Transverse colon (tissue), 4 donors: ENCODE measurements at places on chromosomes 3 and 15. TPM values are rescaled to one million over a fixed set of nuclear protein-coding genes. Genes with fewer than 3 reads are reported as not detected.

KLHL6 gene
- 3.4 TPM for total RNA-seq

GRCh38 chr3:128991355-128991895, 2.5 kb downstream of the CFAP92 start:
- H3K27ac ChIP-seq: no peak overlapping the region
- no peaks in the 10 kb centered on the region for H3K36me3 ChIP-seq
- no peak overlapping the region for H3K4me3 ChIP-seq
- no peak for DNase-seq
- H3K27me3 ChIP-seq: peaks cover 11% of the 10 kb centered on the region
- peaks cover 14% of the 10 kb centered on the region for H3K4me1 ChIP-seq

DNA sequence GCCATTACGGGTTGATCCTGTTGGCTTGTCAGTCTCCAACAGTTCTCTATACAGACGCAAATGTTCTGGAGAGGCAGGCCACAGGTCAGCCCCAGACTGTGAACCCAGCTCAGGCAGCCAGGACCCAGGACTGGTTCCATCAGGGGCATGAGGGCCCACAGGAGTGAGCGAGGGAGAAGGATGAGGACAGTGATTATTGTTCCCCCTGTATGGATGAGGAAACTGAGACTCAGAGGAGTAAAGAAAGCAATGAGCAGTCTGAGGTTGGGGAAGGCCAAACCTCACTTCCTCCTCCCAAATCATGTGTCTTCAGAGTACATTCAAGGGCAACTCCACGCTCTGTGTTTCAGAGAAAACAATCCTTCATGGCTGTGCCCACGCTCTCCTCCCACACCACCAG, 121.9 kb downstream of the RPLP1 start:
- H3K27ac ChIP-seq: no peak overlapping the region
- no peaks in the 10 kb centered on the region for H3K27me3 ChIP-seq
- peaks cover 34% of the 10 kb centered on the region for H3K4me1 ChIP-seq
- H3K4me3 ChIP-seq: no peak overlapping the region
- no peak for DNase-seq

GRCh38 chr15:83694536-83694935, 40.6 kb downstream of the ADAMTSL3 start:
- H3K4me1 ChIP-seq: peaks cover 16% of the 10 kb centered on the region
- H3K4me3 ChIP-seq: no peak overlapping the region
- DNase-seq: no peak
- no peaks in the 10 kb centered on the region for H3K27me3 ChIP-seq
- no peaks in the 10 kb centered on the region for H3K36me3 ChIP-seq

GRCh38 chr3:181009225-181009624, 19.7 kb upstream of the DNAJC19 start:
- no peak overlapping the region for H3K27ac ChIP-seq
- H3K4me1 ChIP-seq: no peaks in the 10 kb centered on the region
- H3K27me3 ChIP-seq: no peaks in the 10 kb centered on the region

MRPS11 gene
- 47.8 TPM for total RNA-seq

- H3K27ac ChIP-seq: no peak overlapping the region
- H3K4me3 ChIP-seq: no peak overlapping the region
These were observed 30.2 kb upstream of the HCLS1 start for GRCh38 chr3:121690777-121691405.

- H3K27ac ChIP-seq: no peak overlapping the region
- H3K36me3 ChIP-seq: no peaks in the 10 kb centered on the region
- no peak overlapping the region for H3K4me3 ChIP-seq
- no peaks in the 10 kb centered on the region for H3K4me1 ChIP-seq
These were observed 10.9 kb upstream of the PIGZ start for GRCh38 chr3:196979545-196979944.

DNA sequence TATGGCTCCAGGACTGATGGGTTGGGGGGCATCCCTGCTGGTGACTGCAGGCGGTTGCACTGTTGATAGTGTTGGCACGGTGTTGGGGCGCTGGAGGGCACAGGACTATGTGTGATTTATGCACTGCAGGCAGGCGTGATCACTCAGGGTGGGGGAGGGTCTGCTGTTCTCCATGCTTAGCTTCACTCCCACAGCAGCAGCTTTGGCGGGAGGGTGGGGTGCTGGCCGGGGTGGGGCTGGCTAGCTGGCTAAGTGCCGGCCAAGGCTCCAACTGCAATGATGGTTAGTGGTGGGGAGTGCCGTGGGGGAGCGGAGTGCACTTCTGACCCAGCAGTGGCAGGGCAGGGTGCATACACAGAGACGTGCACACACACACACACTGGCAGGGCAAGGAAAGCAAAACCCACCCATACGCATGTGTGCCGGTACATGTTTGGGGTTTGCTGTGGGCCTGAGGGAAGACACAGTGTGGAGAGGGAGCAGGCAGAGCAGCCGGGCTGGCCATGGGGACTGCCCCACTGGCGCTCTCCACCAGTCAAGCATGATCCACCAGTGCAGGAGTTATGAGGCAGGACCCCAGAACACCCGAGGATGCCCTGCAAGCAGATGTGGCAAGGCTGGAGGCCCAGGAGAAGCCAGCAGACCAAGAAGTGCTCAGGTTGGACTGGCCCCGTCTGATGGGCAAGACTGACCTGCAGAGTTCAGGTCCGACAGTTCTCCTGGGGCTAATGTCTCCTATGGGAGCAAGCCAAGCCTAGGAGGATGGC, 16.5 kb upstream of the FGF7 start:
- no peak for DNase-seq
- no peak overlapping the region for H3K4me3 ChIP-seq
- no peaks in the 10 kb centered on the region for H3K4me1 ChIP-seq
- H3K27me3 ChIP-seq: no peaks in the 10 kb centered on the region
- H3K27ac ChIP-seq: no peak overlapping the region
- no peaks in the 10 kb centered on the region for H3K36me3 ChIP-seq

DNA sequence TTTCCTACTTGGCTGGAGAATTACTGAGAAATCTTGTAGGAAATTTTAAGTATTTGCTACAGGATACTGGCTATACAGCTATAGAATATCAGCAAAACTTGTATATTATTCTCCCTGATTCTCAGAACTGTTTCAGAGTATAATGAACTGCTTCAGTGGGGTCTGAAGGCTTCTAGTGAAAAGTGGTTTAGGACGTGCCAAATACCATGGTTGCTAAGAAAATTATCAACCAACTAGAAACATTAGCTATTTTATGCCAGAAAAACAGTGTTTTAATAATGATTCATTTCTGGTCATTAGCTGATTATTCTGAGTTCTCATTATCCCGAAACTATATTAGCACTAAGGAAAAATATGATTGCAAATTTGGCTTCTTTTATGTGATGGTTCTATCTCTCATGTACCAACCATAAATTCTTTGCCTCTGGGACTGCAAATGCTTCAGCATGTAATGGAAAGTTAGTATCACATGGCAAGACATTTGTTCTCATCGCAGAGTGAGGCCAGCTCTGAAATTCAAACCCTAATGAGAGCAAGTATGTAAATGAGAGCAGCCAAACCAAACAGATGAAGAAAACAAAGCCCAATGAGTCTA, 11.0 kb upstream of the TSC22D2 start:
- no peak overlapping the region for H3K4me3 ChIP-seq
- no peak for DNase-seq
- no peaks in the 10 kb centered on the region for H3K27me3 ChIP-seq
- H3K36me3 ChIP-seq: no peaks in the 10 kb centered on the region
- H3K27ac ChIP-seq: no peak overlapping the region

UPK1B gene
- total RNA-seq: not detected

AHSG gene
- total RNA-seq: not detected

FEZF2 gene
- not detected for total RNA-seq

GRCh38 chr3:42752441-42752840, 20.6 kb downstream of the CCDC13 start:
- H3K4me3 ChIP-seq: no peak overlapping the region
- H3K4me1 ChIP-seq: peaks cover 5% of the 10 kb centered on the region
- H3K36me3 ChIP-seq: no peaks in the 10 kb centered on the region
- H3K27me3 ChIP-seq: no peaks in the 10 kb centered on the region
- H3K27ac ChIP-seq: no peak overlapping the region

DNA sequence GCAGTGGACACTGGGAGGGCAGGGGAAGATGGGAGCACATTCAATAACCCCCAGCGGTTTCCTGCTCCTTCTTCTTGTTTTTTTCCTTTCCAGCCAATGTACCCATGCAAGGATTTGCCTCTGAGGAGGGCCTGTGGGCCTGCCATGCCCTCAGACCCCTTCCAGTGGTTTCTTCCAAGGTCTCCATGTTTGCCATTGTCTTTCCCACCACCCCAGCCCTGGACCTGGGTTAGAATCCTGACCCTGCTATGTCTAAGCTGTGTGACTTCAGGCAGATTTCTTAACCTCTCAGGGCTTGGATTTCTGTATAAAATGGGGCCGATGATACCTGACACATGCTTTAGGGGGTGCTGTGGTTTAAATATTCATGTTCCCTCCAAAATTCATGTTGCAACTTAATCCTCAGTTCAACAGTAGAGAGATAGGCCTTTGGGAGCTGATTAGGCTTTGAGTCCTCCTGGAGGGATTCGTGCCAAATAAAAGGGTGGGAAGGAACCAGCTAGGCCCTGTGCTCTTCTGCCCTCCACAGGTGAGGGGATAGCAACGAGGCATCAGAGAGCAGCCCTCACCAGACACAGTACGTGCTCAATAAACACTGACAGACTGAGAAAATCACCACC, 46.3 kb upstream of the FLNB start:
- no peak for DNase-seq
- peaks cover 14% of the 10 kb centered on the region for H3K4me1 ChIP-seq
- peak overlapping the region; percentile 81 for H3K27ac ChIP-seq
- no peak overlapping the region for H3K4me3 ChIP-seq
- H3K27me3 ChIP-seq: no peaks in the 10 kb centered on the region

EPHB3 gene
- 6.3 TPM for total RNA-seq

DNA sequence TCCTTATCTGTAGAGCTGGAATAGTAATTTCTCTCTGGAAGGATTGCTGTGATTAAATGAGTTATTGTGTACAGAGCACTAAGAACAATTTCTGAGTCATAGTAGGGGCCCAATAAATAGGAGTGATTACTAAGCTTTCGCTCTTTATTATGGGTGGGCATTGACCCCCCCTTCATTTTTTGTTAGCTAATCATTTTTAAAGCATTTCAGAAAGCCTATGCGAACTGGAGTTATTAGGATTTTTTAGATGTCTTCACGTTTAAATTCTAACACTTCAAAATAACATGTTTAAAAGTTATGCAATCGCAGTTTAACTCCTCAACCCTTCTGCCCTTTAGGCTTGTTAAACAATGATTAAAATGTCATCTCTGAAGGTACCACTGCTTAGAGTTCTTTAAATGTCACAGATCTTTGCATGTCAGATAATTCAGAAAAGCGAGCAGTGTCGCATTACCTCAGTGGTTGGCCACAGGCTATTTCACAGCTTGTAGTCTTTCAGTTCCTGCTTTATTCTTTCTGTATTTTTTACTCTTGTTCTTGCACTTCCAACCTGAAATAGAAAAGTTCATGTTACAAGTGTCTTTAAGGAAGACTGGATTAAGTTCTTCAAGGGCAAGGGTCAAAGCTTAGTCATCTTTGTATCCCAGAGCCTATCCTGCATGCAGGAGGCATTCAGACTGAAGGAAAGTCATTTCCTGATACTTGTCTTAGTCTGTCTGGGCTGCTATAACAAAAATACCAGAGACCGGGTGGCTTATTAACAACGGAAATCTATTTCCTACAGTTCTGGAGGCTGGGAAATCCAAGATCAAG, 102.9 kb downstream of the FNDC3B start:
- peak overlapping the region; percentile 77 for H3K27ac ChIP-seq
- no peak overlapping the region for H3K4me3 ChIP-seq
- DNase-seq: no peak

DNA sequence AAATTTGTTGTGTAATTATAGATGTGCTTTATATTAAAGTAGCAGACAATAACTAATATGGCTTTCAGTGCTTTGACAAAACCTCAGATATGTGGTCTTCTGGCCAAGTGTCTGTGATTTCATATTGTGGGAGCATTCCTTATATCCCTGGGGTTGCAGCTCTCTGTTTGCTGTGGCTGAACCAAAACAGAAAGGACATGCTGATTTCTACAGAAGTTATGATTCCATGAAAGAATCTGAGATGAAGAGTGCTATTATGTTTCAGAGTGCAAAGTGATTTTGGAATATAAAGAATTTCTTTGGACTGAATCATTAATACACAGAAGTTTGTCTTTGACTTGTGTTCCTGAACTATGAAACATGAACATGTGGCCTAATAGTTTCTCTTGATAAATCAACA, 36.5 kb downstream of the CDV3 start:
- H3K36me3 ChIP-seq: peaks cover 50% of the 10 kb centered on the region

GRCh38 chr3:12750658-12751071, 8.4 kb downstream of the TMEM40 start:
- H3K4me3 ChIP-seq: no peak overlapping the region
- H3K27ac ChIP-seq: no peak overlapping the region
- H3K4me1 ChIP-seq: no peaks in the 10 kb centered on the region
- H3K36me3 ChIP-seq: no peaks in the 10 kb centered on the region

DNA sequence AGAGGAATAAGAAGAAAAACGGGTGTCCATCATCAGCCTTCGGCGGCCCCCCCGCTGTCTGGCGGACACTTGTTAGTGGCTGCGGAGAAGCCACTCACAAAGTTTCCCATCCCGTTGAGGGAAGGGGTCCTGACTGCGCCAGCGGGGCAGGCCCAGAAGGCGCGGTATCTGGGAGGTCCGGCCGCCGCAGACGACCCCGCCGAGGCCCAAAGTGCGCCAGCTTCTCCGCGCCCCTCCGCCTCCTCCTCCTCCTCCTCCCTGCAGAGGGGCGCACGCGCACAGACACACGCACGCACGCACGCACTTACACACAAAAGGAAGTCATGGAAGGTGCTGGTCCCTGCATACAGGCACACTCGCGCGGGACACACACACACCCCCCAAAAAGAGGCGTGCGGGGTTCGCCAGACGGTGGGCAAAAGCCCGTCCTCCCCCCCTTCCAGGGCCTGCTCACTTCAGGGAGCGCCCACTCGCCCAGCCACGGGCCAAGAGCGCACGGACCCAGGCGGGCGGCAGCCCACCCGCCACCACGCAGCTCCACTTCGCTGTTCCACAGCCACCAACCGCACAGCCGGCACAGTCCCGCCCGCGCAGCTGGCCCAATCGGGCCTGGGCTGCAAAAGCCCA, 18.0 kb downstream of the ZNF148 start:
- H3K36me3 ChIP-seq: no peaks in the 10 kb centered on the region
- peak overlapping the region; percentile 55 for H3K27ac ChIP-seq
- peak overlapping the region; percentile 42 for H3K4me3 ChIP-seq
- H3K4me1 ChIP-seq: peaks cover 19% of the 10 kb centered on the region
- peak; percentile 26 for DNase-seq
- no peaks in the 10 kb centered on the region for H3K27me3 ChIP-seq

GRCh38 chr3:157785102-157785826, 282.0 kb upstream of the VEPH1 start:
- H3K4me3 ChIP-seq: no peak overlapping the region
- no peak overlapping the region for H3K27ac ChIP-seq
- no peaks in the 10 kb centered on the region for H3K36me3 ChIP-seq
- no peak for DNase-seq

GRCh38 chr15:35936284-35936683, 390.3 kb upstream of the DPH6 start:
- H3K4me1 ChIP-seq: no peaks in the 10 kb centered on the region
- DNase-seq: no peak
- H3K36me3 ChIP-seq: no peaks in the 10 kb centered on the region

GRCh38 chr3:179591313-179591712, 13.1 kb downstream of the MRPL47 start:
- H3K27me3 ChIP-seq: no peaks in the 10 kb centered on the region
- H3K4me1 ChIP-seq: no peaks in the 10 kb centered on the region
- H3K4me3 ChIP-seq: no peak overlapping the region
- no peak overlapping the region for H3K27ac ChIP-seq
- DNase-seq: no peak

DISP2 gene
- total RNA-seq: 12.9 TPM

CNTN3 gene
- 9.4 TPM for total RNA-seq

- no peaks in the 10 kb centered on the region for H3K36me3 ChIP-seq
- no peaks in the 10 kb centered on the region for H3K4me1 ChIP-seq
- no peak overlapping the region for H3K4me3 ChIP-seq
- no peaks in the 10 kb centered on the region for H3K27me3 ChIP-seq
These were observed 26.1 kb upstream of the ERICH6 start for GRCh38 chr3:150729682-150730360.
